NK-92 treated with Interleukin-12 subunit alpha and Interleukin-12 subunit beta, amount 100 ng/mL, for 24 hours (cell line): ENCODE measurements at places on chromosomes 5 and 9.

- DNase-seq = peak; percentile 61
Measured at GRCh38 chr5:176542596-176543427, 5.6 kb upstream of the RNF44 start.

GRCh38 chr5:109350537-109351270 lies 59.1 kb downstream of the PJA2 start:
- no peak for DNase-seq

GRCh38 chr9:36948051-36948450 lies 86.0 kb downstream of the PAX5 start:
- no peak for DNase-seq

- no peak for DNase-seq
Measured at GRCh38 chr9:106502930-106503329, 360.0 kb upstream of the ZNF462 start.

DNA sequence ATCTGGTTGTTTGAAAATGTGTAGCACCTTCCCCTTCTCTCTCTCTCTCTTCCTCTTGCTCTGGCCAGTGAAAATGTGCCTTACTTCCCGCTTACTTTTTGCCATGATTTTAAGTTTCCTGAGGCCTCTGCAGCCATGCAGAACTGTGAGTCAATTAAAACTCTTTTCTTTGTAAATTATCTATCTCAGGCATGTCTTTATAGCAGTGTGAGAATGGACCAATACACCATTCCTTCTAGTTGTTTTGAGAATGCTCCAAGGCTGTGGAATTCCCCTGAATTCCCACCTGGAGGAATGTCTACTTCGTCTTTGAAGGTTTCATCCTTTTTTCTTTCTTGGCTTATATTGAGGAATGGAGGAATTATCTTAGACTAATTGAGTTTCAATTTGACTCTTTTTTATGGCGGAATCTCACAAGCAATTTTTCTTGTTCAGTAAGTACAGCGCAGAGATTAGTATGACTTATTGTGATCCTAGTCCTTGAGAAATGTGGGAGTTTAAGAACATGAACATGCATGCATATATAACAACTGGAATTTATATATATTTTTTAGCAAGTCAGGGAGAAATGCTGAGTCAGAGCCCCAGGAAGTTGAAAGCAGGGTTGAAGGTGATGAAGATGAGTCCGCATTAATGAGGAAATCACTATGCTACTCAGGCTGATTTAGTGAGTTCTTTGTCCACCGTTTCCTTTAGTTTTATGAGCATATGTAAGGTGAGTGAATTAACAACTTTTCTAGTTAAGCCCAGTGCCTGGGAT lies 488.1 kb upstream of the ADAMTS16 start:
- DNase-seq = no peak

DNA sequence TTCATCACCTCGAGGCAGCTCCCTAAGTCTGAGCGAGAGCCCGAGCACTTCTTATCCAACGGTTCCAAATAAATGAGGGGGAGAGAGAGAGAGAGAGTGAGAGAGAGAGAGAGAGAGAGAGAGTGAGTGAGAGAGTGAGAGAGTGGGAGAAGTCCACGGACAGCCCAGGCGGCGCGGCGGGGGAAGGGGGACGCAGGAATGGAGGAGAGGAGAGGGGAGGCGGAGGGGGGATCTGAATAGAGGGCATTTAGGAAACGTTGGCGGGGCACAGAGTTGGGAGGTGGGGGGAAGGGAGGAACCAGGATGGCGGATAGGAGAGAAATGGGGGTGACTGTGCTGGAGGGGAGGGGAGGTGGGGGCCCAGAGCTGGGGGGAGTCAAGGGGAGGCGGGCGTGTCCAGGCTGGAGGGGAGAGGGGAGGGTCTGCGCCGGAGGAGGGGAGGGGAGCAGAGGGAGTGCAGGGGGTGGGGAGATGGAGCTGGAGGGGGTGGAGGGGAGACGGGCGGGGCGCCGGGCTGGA lies 398 bp upstream of the BASP1 start:
- no peak for DNase-seq
